ENCODE measurements at places on chromosomes 12 and 14.

GRCh38 chr12:96434107-96434506, 33.9 kb upstream of the CDK17 start:
- DNase-seq: peak; percentile 38

DNA sequence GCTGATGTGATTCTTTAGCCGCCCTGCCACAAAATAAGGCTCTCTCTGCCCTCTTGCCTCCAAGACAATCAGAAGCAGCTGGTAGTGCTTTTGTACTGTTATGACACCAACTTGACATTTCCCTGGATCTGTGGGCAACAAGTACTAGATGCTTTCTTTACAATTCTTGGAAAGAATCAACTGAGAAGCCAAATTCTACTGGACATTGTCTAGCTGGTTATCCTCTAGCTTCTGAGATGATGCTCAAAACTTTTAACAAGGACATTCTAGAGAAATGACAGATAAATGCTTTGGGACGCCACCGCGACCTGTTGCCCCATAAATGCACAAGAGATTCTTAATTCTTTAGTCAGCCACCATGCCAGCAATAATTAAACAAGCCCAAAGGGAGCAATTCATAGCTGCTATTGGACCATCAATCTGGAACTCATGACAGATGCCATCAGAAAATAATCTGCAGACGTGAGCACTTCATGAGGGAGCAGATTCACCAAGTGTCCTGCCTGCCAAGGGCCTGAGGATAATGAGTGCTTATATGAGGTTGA, 22.8 kb downstream of the FMNL3 start:
- DNase-seq: no peak

GRCh38 chr14:70192915-70193314, 4.2 kb upstream of the SLC8A3 start:
- no peak for DNase-seq

DNA sequence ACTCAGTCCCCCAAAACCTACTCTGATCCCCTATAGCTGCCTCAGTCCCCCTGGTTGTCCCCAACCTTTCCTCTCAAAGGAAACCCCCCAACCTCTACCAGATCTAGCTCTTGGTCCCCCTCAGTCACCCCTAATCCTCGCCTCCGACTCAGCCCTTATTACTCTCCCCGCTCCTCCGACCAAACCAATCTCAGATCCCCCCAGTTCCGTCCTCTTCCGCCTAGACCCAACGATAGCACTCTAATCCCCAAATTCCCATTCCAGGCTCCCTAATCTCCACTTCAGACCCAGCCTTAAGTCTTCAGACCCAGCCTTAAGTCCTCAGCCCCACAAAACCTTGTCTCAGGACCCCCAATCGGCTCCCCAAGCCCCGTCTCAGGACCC, 612 bp downstream of the VPS37B start:
- DNase-seq: no peak

GRCh38 chr12:38099686-38100085, 216.9 kb upstream of the ALG10B start:
- DNase-seq: no peak

DNA sequence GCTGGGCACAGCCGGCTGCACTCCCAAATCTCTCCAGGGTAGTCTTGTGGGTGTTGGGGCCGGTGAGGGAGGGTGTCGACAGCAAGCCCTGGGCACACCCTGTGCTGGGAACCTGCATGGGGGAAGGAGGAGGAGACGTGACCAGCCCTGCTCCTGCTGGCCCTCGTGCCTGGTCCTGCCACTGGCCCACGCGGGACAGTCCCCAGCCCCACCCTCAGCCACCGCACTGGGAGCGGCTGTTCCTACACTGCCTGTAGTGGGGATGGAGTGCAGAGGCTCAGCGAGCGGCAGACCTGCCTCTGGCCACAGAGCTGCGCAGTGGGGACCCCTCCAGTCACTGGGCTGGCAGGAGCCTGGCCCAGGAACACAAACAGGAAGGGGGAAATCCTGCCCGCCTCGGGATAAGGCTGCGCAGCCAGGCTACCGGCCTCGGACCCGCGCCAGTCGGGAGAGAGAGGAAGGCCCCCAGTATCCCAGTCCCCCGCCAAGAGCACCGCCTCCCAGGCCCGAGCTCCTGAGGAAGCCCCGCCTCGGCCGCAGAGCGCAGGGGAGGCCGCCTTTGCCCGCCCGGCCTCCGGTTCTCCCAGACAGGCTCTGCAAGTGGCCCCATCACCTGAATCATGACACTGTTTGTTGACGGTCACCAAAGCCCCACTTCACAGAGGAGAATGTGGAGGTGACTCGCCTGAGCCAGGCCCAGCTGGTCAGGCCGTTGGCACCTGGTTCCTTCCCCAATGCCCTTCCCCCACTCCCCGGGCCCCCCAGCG, 10.6 kb downstream of the AHNAK2 start:
- DNase-seq: no peak

DNA sequence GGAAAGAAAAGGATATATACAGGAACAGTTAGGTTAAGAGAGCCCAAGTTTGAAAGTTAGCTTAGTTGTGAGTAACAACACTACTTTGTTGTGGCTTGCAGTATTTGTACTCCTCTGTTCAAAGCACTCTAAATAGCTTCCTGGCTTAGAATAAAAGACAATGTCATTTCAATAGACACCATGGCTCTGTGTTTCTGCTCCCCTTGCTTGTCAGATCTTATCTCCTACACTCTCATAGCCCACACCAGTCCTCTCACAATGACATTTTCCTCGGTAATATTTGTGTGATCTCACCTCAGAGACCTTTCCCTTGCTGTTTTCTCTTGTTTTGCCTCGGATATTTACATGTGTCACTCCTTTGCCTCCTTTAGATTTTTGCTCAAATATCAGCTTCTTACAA, 418.4 kb downstream of the MDGA2 start:
- DNase-seq: no peak

- DNase-seq: peak; percentile 36
Observed at GRCh38 chr14:65222440-65222858, 120.1 kb upstream of the MAX start.

DNA sequence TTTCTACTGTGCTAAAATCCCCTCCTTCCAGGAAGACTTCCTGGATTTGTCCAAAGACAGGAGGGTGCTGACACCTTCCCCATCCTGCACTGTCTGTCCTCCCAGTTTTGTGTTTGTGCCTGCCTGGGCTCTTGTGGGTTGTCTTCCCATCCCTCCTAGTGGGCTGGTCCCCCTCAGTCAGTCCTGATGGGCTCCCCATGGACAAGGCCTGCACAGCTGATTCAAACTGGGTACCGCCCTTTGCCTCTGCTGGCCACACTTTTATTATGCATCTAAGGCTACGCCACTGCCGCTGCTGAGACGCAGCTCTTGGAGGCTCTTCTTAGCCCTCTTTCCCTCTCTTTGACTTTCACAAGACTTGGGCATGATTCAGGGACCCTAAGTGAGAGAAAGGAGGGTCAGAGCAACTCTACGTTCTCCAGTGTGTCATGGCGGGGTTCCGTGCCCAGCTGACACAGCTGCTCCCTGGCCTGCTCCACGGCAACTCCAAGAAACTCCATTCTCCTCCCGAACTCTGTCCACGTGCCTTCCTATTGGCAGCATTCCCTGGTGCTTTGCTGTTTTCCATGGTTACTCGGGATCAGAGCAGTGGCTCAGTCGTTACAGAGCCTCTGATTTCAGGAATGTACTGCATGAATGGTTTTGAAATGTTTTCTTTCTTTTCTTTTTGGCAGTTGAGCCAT, 3.8 kb upstream of the KRT85 start:
- DNase-seq: no peak

DNA sequence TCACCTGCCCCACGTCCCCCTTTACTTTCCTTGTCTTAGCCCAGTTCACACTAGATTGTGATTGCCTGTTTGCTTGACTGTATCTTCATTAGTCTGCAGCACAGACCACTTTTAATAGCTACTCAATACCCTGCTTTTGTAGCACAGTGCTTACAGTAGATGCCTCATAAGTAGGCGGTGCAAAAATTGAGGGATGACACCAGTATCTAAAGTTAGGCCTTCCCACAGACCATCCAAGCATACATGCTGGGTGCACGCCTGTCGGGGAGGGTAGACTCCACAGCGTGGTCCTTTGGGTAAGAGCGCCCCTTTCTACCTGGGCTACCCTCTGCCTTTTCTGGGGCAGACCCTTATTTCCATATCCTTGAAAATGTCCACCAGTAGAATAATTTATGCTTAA, 140.8 kb downstream of the GCH1 start:
- no peak for DNase-seq

GRCh38 chr12:53327435-53328042, 6.1 kb upstream of the AAAS start:
- no peak for DNase-seq

- no peak for DNase-seq
Observed at GRCh38 chr14:103206023-103206481, 82.8 kb downstream of the TNFAIP2 start.

- DNase-seq: no peak
Observed at GRCh38 chr14:35004839-35005238, 22.0 kb downstream of the SRP54 start.

GRCh38 chr12:110039085-110039807, 9.1 kb downstream of the C12orf76 start:
- DNase-seq: no peak

DNA sequence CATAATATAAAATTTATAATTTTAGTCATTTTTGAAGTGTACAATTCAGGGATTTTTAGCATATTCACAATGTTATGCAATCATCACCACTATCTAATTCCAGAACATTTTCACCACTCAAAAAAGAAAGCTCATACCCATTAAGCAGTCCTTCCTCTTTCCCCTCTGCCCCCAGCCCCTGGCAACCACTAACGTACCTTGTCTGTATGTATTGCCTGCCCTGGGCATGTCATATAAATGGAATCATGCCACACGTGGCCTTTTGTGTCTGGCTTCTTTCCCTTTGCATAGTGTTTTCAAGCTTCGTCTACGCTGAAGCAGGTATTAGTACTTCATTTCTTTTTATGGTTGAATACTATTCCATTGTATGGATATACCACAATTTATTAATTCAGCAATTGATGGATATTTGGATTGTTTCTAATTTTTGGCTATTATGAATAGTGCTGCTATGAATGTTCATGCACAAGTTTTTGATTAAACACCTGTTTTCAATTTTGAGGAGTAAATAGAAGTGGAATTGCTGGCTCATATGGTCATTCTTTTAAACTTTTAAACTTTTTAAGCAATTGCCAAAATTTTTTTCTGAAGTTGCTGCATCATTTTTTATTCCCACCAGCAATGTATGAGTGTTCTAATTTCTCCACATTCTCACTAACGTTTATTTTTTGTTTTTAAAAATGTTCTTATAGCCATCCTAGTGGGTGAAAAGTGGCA, 1.6 kb upstream of the SSTR1 start:
- no peak for DNase-seq

DNA sequence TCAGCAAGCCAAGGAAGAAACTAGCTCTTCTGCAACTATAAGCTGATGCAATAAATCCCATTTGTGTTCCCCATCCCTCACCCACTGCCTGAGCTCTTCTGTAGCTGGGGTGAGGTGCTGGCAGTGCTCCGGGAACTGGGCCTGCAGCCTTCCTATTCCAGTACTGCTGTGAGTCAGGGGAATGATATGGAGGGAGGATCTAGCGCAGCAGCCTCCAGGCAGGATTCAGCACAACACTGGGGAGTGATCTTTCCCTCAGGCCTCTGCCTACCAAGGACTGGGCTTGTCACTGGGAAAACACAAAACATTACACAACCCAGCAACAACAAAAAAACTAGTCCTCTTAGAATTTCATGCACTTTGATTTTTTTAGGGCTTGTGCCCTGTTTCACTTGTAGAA, 58.7 kb downstream of the ST8SIA1 start:
- no peak for DNase-seq

DNA sequence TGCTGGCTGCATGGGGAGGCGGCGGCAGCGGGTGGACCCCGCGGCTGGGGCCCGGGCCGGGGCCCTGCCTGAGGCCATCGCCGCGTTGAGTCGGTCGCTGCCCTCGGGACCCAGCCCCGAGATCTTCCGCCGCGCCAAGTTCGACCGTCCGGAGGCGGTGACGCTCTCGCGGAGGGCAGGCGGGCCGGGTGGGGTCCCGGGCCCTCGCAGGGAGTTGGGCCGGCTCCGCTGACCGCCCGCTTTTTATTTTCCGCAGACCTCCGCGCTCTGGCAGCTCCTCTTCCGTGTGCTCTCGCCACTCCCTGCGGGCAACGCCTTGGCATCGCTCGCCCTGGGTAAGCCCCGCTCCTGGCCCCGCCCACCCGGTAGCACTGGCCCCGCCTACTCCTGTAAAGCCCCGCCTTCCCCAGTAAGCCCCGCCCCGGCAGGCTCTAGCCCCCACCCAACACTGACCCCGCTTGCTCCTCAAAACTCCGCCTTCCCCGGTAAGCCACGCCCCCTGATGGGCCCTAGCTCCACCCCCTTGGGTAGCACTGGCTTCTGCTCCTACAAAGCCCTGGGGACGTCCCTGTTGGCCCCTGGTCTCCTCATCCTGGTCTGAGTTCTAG, 424 bp downstream of the TEDC1 start:
- peak; percentile 85 for DNase-seq

DNA sequence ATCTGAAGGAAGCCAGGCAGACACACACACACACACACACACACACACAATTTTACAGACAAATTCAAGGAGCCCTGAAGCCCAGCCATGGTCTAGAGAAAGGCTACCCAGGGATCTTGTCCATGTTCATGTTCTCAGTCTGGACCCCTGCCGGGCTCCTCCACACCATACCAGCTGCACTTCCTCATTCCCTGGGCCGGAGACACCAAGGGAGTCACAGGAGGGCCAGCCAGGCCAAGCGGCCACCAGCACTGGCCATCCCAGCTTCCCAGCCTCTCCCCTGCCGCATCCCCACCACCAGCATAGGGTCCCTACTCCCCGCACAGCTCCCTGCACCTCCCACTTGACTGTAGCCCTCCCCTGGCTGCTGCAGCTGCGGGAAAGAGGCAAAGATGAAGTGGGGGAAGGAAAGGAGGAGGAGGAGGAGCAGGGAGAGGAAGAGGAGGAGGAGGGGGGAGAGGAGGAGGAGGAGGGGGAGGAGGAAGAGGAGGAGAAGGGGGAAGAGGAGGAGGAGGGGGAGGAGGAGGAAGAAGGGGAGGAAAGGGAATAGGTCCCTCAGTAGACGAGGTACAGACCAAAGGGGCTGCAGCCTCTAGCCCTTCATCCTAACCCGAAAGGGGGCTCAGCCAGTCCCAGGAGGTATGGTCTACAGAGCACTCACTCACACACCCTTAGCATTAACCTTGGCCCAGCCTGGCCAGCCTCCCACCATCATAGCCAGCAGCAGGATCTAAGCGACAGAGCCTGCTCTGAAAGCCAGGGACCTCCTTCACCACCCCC, 293.2 kb downstream of the DPF3 start:
- no peak for DNase-seq

GRCh38 chr12:96879301-96879700, 27.8 kb upstream of the NEDD1 start:
- DNase-seq: no peak

GRCh38 chr12:59173695-59174094, 253.4 kb upstream of the LRIG3 start:
- DNase-seq: no peak

GRCh38 chr12:13606290-13606689, 375.1 kb downstream of the GRIN2B start:
- DNase-seq: no peak

DNA sequence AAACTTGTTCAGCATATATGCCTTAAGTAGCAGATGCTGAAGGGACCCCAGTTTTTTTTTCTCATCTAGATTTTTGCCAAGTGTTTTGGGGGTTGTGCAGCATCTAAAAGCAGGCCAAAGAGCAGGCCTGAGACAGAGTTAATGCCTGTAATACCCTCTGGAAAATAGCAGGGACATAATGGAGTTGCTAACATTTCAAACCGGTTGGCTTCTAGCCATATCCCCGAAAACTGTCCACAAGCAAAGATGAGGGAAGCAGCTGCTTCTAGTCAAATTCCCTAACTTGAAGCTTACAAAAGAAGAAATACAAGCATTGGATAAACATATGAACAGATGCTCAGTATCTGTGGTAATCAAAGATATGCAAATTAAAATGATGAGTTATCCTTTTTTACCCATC, 52.1 kb upstream of the AEBP2 start:
- no peak for DNase-seq

GRCh38 chr12:61385771-61386170, 874.4 kb upstream of the USP15 start:
- no peak for DNase-seq

All from T-helper 17 cell (primary cell).